Stimulated activated CD8-positive, alpha-beta memory T cell treated with anti-CD3 and anti-CD28 coated beads, Interleukin-15, amount 100 ng/mL, for 24 hours (primary cell): ENCODE measurements at places on chromosomes 16 and 17.

DNA sequence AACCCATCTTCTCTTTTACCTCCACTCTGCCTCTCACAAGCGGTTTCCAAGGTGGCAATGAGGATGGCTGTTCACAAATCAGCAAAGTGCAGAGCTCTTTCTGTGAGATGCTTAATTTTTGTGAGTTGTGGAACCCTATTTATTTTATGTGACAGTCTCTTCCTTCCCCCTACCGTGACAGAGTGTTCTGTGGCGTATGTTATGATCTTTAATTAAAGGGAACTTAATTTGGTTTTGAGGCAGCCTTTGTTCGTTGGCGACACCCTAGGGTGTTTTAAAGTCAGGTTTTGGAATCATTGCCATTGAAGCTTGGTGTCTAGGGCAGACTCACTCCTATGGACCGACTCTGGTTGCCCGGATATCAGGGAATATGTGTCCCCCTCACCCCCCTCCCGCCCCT, 83.3 kb upstream of the IRX3 start:
- no peak for DNase-seq

GRCh38 chr16:49856672-49857330, 889 bp upstream of the ZNF423 start:
- DNase-seq = no peak

DNA sequence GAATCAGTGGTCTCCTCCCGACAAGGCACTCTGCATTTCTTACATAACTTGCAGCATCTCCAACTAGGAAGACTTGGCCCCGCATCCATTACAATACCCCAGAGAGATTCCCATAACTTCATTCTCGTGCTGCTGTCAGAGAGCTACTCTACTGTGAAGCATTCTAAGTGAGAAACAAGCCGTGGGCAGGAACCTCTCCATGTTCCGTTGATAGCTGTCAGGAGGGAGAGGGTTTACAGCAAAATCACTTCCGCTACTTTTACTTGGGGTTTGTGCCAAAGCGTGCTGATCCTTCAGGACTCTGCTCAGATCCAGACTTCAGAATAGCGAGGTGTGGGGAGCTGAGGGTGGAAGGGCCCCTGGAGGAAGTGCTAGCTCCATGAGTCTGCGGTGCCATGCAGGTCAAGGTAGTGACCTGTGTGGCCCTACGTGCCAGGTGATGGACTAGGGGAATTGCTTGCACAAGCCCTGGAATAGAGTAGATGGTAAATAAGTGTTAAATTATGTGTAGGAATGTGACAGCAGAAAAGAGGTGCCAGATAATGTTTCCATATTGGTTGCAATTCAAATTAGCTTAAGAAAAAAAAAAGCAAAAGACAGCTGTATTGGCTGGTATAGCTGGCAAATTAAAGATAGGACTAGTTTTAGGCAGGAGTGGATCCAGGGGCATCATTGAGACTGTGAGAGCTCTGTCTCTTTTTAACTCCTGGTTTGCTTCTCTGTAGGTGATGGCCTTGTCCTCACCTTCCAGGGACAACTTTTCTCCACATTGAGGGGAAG, 358.5 kb upstream of the ERCC4 start:
- no peak for DNase-seq

GRCh38 chr17:78725448-78726021, 56.5 kb downstream of the CYTH1 start:
- DNase-seq = no peak

DNA sequence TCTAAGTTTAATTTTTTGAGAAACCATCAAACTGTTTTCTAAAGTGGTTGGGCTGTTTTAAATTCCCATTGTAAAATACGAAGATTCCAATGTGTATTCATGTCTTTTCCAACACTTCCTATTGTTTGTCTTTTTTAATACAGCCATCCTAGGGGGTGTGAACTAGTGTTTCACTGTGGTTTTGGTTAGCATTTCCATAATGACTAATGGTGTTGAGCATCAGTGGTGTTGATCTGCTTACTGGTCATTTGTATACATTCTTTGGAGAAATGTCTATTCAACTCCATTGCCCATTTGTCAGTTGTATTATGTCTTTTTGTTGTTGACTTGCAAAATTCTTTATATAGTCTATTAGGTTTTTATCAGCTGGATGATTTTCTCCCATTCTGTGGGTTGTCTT, 239.2 kb upstream of the AXIN2 start:
- DNase-seq = no peak

DNA sequence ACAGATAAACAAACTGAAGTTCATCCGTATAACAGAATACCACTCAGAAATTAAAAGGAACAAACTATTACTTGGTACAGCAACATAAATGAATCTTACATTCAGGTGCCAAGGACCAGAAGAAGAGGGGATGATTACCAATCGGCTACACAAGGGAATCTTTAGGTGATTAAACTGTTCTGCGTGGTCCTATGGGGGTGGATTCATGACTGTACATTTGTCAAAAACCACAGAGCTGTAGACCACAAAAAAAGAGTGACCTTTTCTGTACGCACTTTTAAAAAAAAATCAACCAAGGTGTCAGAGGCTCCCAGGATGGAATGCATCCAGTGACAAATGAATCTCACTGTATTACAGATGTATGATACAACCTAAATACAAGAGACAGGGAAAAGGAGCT, 110.8 kb downstream of the CDYL2 start:
- DNase-seq = no peak
